Mesenteric fat pad (tissue), 1 donor: ENCODE measurements at places on chromosomes 5 and 9. TPM values are rescaled to one million over a fixed set of nuclear protein-coding genes. Genes with fewer than 3 reads are reported as not detected.

PCDHGB4 gene
- 3.2 TPM for total RNA-seq

PLPP7 gene
- 13.9 TPM for total RNA-seq

DNA sequence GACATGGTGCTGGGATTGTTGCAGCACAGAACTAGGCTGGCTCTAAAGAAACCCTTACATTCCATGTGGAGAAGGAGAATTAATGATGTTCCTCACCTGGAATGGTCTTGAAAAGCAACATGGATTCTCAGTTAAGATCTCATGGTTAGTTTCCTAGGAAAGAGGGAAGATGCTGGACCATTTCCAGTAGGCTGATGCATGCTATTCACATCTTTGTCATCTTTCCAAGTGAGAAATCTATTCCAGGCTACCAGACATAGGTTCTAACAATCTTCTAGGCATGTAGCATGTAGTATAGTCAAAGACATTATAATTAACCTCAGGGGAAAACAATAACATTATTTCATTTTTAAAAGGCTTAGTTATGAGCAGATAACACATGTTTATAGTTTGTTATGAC lies 44.3 kb downstream of the TMEM252 start:
- DNase-seq, result no peak

DNA sequence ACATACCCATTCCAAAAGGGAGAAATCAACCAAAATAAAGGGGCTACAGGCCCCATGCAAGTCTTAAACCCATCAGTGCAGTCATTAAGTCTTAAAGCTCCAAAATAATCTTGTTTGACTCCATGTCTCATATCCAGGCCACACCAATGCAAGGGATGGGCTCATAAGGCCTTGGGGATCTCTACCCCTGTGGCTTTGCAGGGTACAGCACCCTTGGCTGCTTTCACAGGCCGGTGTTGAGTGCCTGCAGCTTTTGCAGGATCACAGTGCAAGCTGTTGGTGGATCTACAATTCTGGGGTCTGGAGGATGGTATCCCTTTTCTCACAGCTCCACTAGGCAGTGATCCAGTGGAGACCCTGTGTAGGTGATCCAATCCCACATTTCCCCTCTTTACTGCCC lies 5.0 kb upstream of the SPINK14 start:
- DNase-seq, result no peak

GRCh38 chr9:104905931-104906330 lies 22.0 kb downstream of the ABCA1 start:
- DNase-seq, result no peak

DNA sequence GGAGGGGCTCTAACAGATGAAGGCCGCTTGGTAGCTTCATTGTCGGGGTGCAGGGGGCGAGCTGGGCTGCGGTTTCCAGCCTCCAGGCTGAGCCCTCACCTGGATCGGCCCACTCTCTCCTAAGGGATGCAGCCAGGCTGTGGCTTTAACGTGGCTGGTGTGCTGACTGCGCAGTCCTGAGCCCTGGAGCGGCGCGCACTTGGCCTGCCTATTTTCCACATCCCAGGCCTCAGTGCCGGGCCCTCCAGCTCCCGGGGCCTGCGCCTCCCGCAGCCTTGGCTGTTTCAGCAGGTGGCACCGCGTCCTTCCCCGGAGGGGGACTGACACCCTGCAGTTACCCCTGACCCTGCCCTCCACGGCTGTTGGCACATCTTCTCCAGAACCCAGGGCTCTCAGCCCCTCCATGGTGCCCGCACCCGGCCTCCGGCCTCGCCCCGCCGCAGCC lies 1.4 kb downstream of the RNU6ATAC start:
- no peak for DNase-seq

NR5A1 gene
- not detected for total RNA-seq
